Activated T-cell treated with anti-CD3 and anti-CD28 coated beads for 4 hours (primary cell): ENCODE measurements at places on chromosomes 2 and 18.
A peak's percentile ranks its signal among the peaks of the same experiment; 100 is the strongest.

GRCh38 chr2:46229134-46230063, 67.8 kb upstream of the EPAS1 start:
- no peak for DNase-seq

DNA sequence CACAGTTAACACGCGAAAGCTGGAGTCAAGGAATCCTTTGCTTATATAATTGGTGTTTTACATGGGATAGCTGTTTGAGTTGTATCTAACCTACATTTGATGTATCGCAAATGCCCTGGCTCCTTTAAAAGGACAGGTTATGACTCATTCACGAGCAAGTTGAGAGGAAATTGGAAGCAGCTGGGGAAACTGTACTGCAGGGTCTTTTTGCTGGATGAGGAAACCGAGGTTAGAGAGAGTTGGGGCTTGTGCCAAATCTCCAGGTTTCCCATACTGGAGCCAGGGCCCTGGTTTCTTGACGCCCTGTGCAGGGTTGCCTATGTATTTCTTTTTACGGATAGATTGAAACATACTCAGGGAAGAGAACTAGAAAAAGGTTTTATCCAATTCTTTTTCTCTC, 60.0 kb upstream of the SPTBN1 start:
- DNase-seq, result no peak

- no peak for DNase-seq
These were observed 95.3 kb downstream of the COPS8 start for GRCh38 chr2:237180987-237181386.

GRCh38 chr2:29705616-29706015, 215.8 kb downstream of the ALK start:
- DNase-seq, result no peak

DNA sequence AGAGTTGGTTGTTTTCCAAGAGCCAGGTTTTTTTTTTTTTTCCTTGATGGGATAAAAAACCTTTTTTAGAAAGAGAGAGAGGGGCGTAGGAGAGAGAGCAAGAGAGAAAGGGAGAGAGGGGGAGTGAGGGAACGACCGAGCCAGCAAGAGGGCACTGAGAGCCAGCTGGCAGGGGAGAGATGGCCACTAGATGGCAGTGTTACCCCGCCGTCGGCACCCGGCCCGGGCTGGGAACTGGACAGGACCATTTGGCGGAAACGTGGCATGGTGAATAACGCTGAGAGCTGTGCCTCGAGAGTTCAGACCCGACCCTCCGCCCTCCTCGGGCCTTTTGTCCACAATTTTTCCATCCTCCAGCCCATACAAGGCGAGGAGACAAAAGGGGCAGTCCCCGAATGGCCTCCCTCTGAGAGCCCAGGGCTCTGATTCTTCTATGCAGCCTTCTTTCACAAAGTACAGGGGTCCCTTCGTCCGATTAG, 286.7 kb upstream of the VRK2 start:
- DNase-seq, result peak; percentile 63

DNA sequence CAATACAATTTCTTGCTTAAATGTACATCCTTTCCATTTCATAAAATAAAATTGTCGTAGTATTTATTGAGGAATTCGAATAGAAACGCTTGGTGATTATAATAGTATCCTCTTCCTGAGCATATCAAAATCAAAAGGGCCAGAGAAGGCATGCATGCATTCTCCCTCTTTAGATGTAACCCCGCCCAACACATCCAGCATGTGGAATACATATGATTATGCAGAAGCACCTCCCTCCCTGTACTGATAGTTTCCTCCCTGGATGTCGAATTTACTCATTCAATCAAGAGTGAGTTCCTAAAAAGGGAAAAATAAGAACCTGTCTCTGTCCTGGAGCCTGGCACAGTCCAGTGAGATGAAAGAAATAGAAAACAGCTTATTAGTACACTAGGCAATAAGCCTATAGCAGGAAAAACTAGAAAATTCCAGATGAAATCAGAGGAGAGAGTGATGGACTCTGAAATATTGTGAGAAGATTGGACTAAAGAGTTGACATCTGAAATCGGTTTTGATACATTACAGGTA, 262.9 kb downstream of the RDH14 start:
- DNase-seq, result no peak

DNA sequence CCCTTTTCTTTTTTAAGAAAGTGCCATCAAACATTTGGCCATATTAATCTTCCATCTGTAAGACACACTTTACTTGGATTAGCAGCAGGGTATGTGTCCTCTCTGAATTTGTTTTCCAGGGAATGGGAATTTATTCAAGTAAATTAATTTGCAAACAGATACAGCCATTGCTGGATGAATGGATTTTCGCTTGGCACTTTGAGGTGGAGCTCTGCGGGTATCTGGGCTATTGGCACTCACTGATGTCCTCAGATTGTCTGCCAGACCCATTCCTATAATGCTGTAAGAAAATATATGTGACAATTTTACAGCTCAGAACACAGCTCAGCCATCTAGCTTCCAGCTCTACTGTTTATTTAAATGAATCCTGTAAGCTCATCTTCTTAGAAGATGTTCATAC, 201.2 kb upstream of the CDH20 start:
- DNase-seq, result no peak

- DNase-seq, result no peak
These were observed 32.0 kb upstream of the PRLH start for GRCh38 chr2:237534380-237534779.

- no peak for DNase-seq
These were observed 75.5 kb upstream of the GATA6 start for GRCh38 chr18:22093731-22094357.

DNA sequence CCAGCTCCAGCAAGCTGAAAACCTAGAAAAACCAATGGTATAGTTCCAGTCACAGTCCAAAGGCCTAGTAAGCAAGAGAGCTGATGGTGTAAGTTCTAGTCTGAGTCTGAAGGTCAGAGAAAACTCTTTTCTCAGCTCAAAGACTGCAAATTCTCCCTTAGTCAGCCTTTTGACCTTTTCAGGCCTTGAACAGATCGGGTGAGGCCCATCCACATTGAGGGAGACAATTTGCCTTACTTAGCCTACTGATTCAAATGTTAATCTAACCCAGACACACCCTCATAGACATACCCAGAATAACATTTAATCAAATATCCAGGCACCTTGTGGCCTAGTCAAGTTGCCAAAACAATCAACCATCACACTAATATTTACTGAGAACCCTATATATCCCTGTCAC, 110.8 kb upstream of the KCNJ3 start:
- DNase-seq, result no peak

DNA sequence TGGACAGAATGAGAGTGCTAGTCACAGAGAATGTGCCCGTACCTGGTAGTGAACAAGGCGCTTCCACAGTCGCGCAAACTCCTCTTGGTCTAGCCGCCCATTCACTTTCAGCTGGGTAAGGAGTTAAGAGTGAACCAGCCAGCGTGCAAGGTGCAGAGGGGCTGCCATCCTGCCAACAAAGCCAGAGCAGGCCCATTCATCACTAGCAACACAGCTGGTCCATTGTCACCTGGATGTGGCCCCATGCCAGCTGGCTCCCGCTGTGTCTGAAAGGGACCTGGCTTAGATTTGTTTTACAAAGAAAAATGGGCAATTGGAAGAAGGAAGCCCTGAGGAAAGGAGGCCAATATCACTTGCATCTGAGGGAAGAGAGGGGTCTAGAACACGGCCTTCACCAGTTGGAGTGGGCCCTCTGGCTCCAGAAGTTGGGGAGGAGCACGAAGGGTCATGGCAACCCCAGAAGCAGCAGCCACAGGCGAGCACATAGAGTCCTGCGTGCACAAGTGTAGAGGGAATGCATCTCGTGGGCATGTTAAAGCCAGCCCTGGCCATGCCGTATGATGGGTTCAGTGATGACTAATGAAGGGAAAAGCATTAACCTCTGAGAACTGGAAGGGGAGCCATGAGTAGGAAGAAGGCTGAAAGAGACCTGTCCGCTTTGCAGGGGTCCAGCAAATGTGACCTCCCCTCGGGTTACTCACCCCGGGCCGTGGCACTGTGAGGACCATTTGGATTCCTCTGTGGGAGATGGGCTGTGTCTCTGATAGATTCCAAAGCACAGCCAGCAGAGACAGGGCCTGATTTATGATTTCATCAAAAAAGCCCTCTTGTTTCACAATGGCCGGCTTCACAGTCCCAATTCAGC, 70.6 kb downstream of the CAPN13 start:
- DNase-seq, result no peak

DNA sequence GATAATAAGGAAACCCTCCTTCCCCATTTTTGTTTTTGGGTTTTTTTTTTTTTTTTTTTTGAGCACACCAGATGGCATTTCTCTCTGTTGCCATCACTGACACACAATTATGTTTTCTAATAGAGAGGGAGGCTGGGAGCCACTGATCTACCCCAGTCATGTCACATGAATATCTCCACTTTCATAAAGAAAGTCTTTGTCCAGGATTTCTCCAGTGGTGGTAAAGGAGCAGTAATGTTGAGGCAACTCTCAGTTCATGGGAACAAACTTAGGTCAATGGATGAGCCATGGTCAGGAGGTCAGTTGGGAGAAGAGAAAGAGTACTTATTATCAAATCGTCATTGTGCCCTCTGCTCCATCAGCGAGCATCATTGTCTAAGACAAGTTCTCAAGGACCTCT, 603.7 kb downstream of the ARHGAP15 start:
- DNase-seq, result no peak

DNA sequence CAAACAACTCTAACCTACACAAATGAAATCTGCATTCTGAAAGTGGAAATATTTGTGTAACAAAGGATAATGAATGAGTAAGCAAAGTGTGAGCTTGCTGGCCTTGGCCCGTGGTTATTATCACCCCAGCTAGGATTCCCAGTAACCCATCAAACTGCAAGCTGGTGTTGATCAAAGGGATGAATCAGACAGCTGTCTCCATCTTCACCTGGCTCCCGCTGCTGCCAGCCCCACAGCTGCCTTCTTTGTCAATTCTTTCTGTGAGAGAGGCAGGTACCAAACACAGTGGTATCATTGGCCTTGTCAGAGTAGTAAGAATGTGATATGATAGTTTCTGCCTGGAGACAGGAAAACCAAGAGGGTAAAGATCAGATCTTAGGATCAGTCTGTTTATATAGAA, 25.2 kb upstream of the RGPD4 start:
- no peak for DNase-seq

- DNase-seq, result no peak
These were observed 31.1 kb upstream of the GPC1 start for GRCh38 chr2:240404174-240404852.

DNA sequence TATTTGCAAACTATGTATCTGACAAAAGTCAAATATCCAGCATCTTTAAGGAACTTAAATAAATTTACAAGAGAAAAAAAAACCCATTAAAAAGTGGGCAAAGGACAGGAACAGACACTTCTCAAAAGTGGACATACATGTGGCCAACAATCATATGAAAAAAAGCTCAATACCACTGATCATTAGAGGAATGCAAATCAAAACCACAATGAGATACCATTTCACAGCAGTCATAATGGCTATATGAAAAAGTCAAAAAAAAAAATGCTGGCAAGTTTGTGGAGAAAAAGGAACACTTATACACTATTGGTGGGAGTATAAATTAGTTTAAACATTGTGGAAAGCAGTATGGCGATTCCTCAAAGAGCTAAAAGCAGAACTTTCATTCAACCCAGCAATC, 130.3 kb upstream of the LHCGR start:
- no peak for DNase-seq

GRCh38 chr2:200592406-200593075, 6.7 kb downstream of the AOX1 start:
- no peak for DNase-seq

DNA sequence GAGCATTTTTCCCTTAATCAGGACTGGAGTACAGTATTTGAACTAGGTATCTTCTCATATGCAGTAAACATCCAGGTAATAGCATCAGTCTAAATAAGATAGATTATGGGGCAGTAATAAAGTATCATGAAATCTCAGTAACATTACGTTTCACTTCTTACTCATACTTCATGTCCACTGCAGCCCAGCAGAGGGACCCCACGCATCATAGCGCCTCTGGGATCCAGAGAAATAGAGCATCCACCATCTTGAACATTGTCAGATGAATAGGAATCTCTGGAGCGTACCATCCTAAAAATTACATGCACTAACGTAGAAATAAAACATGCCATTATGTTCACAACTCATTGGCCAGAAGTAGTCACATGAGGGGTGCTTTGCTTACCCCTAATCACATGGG, 499.0 kb downstream of the CPS1 start:
- no peak for DNase-seq

GRCh38 chr18:5393779-5394178, 98.3 kb upstream of the ZBTB14 start:
- DNase-seq, result no peak

DNA sequence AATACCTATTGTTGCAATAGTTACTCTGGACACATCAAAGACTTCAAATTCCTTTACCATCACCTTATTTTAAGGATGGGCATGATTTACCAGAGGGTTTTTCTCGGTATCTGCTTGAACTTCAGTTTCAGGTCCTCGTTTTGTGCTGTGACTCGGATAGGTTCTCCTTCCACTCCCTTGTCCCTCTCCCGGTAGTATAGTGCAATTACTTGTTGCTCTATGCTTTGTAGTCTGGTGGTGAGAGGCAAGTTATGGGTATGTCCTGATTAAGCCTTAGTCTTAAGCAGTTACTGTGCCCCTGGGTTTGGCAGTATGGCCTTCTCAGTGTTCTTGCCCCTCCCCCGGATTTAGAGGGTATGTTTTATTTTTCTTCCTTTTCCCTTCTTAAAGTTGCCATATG, 96.6 kb downstream of the RHBDD1 start:
- no peak for DNase-seq

GRCh38 chr18:21327101-21327500, 85.1 kb downstream of the GREB1L start:
- no peak for DNase-seq
